Activated CD8-positive, alpha-beta memory T cell treated with anti-CD3 and anti-CD28 coated beads for 1 hour (primary cell): ENCODE measurements at places on chromosomes 3 and 15.

- DNase-seq = no peak
Observed at GRCh38 chr3:23743141-23743784, 62.5 kb upstream of the UBE2E1 start.

DNA sequence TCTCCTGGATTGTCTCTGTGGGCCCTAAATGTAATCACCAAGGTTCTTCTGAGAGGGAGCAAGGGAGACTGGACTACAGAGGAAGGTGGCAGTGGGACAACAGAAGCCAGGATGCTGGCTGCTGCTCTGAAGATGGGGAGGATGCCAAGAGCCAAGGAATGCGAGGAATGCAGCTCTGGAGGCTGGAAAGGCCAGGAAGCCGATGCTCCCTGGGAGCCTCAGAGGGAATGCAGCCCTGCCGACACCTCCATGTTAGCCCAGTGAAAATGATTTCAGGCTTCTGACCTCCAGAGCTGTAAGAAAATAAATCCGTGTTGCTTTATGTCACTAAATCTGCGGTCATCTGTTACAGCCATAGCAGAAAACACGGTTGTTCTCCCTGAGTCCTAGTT is 44.1 kb downstream of the UMPS start:
- DNase-seq = no peak

DNA sequence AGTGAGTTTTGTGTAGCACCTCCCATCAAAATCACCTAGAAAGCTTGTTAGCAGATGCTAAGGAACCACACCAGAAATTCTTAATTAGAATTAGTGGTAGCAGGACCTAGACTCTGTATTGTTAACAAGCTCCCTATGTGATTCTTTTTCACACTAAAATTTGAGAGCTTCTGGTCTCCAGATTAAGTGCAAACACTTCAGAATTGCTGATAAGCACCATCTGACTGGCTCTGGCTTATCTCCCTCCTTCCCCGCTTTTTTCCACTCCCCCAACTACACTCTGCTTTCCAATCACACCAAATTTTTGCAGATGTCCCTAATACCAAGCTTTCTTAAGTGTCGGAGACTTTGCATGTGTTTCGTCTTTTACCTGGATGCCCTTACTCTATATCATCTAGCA is 410.1 kb upstream of the DPH6 start:
- no peak for DNase-seq

DNA sequence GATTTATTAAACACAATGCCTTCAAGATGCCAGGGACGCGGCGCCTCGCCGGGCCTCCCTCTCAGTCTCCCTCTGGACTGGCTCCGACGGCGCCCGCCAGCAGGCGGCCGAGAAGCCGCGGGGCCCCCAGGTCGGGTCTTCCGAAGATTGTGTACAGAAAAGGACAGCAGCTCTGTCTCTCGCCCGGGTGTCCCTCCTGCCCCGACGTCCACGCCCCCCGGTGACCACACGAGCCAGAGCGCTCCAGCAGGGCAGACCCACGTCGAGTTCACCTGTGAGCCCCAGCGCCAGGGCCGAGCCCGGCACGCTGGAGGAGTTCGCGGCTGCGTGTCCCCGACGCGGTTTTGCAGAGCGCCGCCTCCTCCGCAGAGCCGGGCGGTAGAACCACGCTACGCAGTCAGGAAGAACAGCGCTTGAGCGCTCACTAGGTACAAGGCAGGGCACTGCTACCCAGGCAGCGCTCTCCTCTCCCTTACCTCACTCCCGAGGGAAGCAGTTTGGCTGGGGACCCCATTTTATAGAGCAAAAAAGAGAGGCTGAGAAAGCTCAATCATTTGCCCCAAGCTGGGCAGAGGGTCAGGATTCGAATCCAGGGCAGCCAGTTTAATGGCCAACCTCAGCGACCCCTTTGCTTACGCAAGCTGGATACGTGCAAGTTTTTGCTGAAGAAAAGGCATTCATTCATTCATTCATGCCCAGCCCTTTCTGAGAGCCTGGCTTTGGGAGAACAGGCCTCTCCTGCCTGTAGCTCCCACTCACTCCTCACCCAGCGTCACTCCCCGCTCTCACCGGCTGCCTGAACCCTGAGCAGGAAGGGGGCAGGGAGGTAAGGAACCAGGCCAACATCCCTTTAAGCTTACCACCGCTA is 3.0 kb upstream of the TLE3 start:
- DNase-seq = no peak

GRCh38 chr3:104556372-104557078 is 810.2 kb upstream of the ALCAM start:
- no peak for DNase-seq

DNA sequence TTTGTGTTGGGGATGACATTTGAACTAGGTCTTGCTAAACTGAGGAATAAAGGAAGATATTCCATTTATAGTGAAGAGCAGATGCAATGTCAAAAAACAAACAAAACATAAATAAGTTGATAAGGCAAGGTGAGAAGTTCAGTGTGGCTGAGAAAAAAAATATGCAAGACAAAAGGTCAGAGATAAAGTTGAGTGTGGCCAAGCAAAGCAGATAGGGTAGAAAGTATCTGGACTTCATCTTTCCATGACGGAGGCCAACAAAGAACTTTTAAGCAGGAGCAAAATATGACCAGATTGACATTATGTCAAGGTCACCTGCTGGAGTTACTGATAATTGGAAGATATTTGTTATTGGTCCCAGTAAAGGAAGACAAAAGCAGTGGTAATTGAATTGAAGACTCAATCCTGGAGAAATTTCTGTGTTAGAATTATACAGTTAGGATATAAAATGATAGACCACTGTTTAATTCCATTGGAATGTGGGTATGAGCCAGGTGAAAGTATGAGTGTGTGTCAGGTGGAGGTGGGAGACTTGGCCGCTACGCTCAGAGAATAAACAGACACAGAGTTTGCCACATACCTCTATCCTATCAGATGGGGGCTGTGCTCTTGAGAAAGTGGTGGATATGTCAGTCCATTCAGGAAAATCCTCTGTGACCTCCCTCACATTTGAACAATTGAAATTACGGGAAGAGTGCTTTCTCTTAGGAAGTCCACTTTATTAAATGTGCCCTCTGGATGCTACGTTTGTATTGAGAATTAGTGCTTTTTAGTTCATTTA is 28.1 kb downstream of the ADIPOQ start:
- DNase-seq = no peak

GRCh38 chr15:93150910-93151881 is 62.2 kb upstream of the RGMA start:
- no peak for DNase-seq

DNA sequence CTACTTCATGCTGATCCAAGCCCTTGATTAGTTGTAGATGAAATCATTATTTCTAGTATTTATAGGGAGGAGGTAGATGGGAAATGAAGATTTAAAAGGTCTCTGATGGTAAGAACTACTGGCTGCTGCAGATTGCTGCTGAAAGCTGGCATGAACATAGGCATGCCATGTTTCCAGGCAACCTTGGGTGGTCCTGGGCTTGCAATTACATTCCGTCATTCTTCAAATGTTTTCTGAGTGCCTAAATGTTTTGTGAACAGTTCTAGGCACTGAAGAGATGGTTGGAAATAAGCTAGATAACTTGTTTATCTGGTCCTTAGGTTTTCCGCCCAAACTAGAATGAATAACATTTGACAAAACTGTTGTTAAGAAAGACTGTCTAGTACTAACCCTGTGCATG is 95.8 kb downstream of the KCNAB1 start:
- no peak for DNase-seq

DNA sequence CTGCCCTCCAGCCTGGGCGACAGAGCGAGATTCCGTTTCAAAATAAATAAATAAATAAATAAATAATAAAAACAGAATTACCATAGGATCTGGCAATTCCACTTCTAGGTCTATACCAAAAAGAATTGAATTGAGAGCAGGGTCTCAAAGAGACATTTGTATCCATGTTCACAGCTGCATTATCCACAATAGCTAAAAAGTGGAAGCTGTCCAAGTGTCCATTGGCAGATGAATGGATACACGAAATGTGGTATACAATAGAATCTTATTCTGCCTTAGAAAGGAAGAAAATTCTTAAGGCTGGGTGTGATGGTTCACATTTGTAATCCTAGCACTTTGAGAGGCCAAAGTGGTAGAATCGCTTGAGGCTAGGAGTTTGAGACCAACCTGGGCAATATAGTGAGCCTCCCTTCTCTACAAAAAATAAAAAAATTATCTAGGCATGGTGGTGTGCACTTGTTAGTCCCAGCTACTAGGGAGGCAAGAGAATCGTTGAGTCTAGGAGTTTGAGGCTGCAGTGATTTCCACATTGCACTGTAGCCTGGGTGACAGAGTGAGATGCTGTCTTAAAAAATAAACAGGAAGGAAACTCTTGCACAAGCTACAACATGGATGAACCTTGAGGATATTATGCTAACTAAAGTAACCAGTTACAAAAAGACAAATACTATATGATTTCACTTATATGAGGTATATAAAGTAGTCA is 24.2 kb downstream of the PFKFB4 start:
- no peak for DNase-seq

- DNase-seq = no peak
Observed at GRCh38 chr3:150348500-150348899, 59.6 kb upstream of the TSC22D2 start.

DNA sequence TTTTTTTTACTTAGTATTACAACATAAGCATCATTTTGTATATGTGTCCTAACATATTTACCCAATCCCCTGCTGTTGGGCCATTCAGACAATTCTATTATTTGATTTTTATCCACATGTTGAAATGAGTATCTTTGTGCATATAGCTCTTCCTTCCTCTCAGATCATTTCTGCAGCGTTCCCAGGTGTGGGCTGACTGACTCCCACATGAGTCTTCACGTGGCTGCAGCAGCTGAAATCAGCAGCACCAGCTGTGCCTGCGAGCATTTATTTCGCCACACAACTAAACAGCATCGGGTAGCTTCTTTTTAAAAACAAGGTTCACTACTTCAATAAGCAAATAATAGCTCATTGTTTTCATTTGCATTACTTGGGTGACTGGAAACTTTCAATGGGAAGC is 44.5 kb upstream of the PDE8A start:
- no peak for DNase-seq

DNA sequence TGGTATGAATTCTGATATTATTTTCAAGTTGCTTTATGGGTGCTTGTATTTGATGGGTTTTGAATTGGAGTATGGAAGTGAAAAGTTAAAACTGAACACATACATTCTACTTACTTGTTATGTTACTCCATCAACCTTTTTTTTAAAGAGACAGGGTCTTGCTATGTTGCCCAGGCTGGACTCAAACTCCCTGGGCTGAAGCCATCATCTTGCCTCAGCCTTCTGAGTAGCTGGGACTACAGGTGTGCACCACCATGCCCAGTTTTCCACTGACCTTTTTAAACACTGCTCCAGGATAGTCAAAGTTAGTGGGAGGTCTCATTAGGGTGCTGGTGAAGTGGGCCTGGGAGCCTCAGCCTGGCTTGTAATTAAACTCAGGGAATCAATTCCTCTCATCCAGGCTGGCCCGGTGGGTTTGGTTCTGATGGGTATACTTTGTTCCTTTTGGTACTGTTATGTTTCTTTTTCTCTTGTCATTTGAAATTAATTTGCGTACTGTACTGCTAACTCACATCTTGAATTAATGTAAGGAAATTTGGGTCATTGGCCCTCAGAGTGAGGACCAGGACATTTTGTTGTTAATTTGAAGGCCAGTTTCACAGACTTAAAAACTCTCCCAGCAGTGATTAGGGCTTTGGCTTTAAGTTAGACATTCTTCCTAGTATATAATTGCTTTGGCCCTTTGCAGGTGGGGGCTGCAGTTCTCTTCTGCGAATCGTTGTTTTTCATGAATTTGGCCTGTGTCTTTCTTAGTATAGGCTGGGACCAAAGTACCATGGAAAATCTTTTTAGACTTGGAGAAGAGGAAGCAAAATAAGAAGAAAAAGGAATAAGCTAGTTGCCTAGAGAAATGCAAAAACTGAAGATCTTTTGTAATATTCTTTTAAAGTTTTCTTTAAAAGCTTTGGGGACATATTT is 66.9 kb downstream of the FNDC3B start:
- no peak for DNase-seq

DNA sequence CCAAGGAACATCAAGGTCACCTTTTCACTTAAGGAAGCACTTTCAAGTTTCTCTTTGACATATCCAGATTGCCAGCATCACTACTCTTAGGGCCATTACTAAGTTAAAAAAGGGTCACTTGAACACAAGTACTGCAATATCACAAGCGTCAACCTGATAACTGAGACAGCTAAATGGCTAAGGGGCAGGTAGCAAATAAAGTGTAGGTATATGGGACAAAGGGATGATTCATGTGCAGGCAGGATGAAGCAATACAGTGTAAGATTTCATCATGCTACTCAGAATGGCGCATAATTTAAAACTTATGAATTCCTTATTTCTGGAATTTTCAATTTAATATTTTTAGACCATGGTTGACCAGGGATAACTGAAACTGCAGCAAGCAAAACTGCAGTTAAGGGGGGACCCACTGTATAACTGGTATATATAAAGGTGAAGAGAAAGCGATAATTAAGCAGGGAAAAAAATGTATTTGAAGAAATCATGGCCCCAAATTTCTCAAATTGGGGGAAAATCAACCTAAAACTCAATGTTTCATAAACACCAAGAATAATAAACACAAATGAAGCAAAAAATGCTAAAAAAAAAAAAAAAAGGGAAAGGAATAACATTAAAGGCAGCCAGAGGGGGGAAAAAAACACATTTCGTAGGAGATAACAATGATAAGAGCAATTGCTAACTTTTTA is 13.1 kb downstream of the CCR1 start:
- no peak for DNase-seq

GRCh38 chr3:126679318-126679751 is 24.4 kb upstream of the TXNRD3 start:
- peak; percentile 70 for DNase-seq

DNA sequence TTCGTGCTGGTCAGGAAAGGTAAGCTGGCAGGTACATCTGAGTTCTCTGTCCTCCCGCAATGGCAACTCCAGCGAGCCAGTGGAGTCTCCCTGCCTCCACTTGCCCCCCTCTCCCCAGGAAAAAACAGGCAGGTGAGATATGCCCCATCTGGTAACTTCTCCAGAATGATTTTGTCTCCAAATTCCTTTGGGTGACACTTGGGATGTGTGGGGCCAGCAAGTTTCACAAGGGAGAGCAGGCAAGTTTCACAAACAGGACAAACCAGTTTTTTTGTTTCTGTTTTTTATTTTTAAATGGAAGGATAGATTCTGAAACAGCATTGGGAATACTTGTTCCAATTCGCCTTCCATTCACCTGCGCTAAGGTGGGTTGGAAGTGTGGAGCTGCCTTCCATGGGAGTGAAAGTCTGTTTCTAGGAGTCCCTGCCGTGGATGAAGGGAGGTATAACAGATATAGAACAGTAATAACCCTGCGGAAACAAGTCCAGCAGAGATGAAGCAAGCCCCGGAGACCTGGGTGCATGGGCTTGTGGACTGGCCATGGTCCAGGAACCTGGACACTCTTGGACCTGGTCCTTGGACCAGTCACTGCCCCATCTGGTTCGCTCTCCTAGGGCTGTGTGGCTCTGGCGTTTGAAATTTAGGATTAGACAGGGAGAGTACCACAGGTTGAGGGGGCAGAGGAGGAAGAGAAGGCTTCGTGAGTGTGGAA is 22.9 kb upstream of the KIF23 start:
- DNase-seq = no peak
